ENCODE measurements at places on chromosomes 12 and 14.

DNA sequence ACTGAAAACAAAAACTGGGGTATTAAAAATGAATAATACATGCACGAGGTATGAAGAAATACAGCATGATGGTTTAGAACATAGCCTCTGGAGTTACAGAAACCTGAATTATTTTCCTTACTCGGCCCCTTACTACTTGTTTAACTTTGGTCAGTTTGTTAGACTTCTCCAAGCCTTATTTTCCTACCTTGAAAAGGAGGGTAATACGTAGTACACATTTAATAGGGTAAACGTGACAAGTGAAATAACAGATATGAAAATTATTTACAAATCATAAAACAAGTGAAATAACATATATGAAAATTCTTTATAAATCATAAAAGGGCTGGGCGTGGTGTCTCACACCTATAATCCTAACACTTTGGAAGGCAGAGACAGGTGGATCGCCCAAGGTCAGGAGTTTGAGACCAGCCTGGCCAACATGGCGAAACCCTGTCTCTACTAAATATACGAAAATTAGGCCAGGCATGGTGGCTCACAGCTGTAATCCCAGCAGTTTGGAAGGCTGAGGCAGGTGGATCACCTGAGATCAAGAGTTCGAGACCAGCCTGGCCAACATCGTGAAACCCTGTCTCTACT is 11.4 kb upstream of the PKP2 start:
- H3K27me3 ChIP-seq = no peaks in the 10 kb centered on the region
- H3K4me3 ChIP-seq = no peak overlapping the region
- H3K36me3 ChIP-seq = no peaks in the 10 kb centered on the region

- no peak for DNase-seq
- no peaks in the 10 kb centered on the region for H3K36me3 ChIP-seq
- no peaks in the 10 kb centered on the region for H3K4me1 ChIP-seq
- no peaks in the 10 kb centered on the region for H3K27me3 ChIP-seq
- no peak overlapping the region for H3K27ac ChIP-seq
- H3K4me3 ChIP-seq = no peak overlapping the region
Measured at GRCh38 chr14:22271838-22272799, 316.9 kb downstream of the DAD1 start.

- no peak overlapping the region for H3K4me3 ChIP-seq
- H3K4me1 ChIP-seq = no peaks in the 10 kb centered on the region
- H3K27me3 ChIP-seq = no peaks in the 10 kb centered on the region
- no peak overlapping the region for H3K27ac ChIP-seq
Measured at GRCh38 chr12:53419756-53420155, 3.9 kb upstream of the AMHR2 start.

GRCh38 chr14:33569821-33570687 is 380.8 kb downstream of the EGLN3 start:
- 0 out of 2 replicates have a peak, but pooled peaks cover 3% of the 10 kb centered on the region for H3K4me1 ChIP-seq
- no peaks in the 10 kb centered on the region for H3K36me3 ChIP-seq
- H3K27ac ChIP-seq = no peak overlapping the region
- H3K4me3 ChIP-seq = no peak overlapping the region

- H3K36me3 ChIP-seq = no peaks in the 10 kb centered on the region
- H3K4me3 ChIP-seq = no peak overlapping the region
- no peaks in the 10 kb centered on the region for H3K27me3 ChIP-seq
Measured at GRCh38 chr12:62689042-62689839, 222.6 kb downstream of the MON2 start.

DNA sequence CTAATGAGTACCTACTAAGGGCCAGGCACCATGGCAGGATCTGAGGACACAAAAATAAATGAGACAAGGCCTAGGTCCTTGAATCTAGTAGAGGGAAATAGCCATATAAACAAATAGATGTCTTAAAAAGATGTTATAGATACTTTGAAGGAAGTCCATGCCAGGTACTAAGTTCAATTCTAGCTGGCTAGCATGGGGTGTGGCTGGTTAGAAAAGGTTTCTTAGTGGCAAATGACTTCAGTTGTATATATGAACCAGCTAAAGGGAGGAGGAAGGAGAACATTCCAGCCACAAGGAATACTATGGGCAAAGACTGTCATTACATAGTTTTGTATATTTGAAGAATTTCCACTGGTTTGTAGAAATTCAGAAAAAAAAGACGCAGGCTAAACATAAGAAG is 133.6 kb upstream of the BMP4 start:
- no peak overlapping the region for H3K27ac ChIP-seq
- H3K4me1 ChIP-seq = no peaks in the 10 kb centered on the region
- no peaks in the 10 kb centered on the region for H3K36me3 ChIP-seq
- DNase-seq = no peak

DNA sequence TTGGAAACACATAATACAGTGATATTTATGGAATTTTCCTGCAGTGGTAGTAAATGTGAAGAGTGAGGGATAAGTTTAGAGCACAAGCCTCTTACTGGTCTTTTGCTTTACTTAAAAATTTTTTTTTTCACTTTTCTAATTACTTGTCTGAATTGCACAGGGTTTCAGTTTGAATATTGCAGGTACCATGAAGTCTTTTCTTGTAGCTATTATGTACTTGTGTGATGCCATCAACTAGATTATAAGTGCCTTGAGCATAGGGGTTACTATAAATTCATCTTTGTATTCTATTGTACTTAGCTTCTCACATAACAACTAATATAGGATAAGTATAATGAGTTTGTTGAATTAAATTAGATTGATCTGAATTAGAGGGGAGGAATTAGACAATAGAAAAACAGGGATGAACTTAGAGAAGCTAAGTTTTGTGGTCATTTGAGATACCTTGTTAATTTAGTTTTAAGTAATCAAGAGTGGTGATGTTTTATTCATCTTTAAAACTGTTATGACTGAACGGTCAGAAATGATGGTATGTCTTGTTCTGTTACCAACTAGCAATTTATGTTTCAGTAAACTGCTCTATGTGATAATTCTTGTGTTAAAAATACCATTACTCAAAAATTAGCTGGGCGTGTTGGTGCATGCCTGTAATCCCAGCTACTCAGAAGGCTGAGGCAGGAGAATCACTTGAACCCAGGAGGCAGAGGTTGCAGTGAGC is 42.1 kb downstream of the CCDC91 start:
- DNase-seq = no peak
- no peaks in the 10 kb centered on the region for H3K4me1 ChIP-seq
- H3K36me3 ChIP-seq = no peaks in the 10 kb centered on the region
- no peak overlapping the region for H3K4me3 ChIP-seq
- H3K27me3 ChIP-seq = no peaks in the 10 kb centered on the region

GRCh38 chr14:77562681-77563080 is 53.8 kb downstream of the SPTLC2 start:
- H3K4me1 ChIP-seq = no peaks in the 10 kb centered on the region
- no peak overlapping the region for H3K27ac ChIP-seq
- no peak overlapping the region for H3K4me3 ChIP-seq
- no peaks in the 10 kb centered on the region for H3K36me3 ChIP-seq

DNA sequence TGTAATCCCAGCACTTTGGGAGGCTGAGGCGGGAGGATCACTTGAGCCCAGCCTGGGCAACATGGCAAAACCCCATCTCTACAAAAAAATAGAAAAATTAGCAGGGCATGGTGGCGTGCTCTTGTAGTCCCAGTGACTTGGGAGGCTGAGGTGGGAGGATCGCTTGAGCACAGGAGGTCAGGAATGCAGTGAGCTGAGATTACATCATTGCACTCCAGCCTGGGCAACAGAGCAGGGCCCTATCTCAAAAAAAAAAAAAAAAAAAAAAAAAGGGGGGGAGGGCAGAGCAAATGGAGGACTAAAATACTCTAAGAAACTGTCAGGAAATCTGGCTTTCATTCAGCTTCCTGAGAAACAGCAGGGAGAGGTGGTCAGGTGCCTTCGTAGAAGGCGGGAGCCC is 31.7 kb upstream of the TSPAN9 start:
- no peak overlapping the region for H3K4me3 ChIP-seq
- no peak for DNase-seq
- H3K36me3 ChIP-seq = no peaks in the 10 kb centered on the region
- no peak overlapping the region for H3K27ac ChIP-seq

GRCh38 chr12:8780389-8780788 is 42.0 kb upstream of the A2ML1 start:
- H3K36me3 ChIP-seq = peaks cover 5% of the 10 kb centered on the region
- H3K27ac ChIP-seq = no peak overlapping the region
- H3K4me1 ChIP-seq = no peaks in the 10 kb centered on the region
- DNase-seq = no peak

GRCh38 chr14:32897698-32898064 is 41.0 kb upstream of the NPAS3 start:
- H3K27ac ChIP-seq = no peak overlapping the region
- no peak for DNase-seq
- H3K4me3 ChIP-seq = no peak overlapping the region
- H3K4me1 ChIP-seq = no peaks in the 10 kb centered on the region
- H3K27me3 ChIP-seq = no peaks in the 10 kb centered on the region
- H3K36me3 ChIP-seq = no peaks in the 10 kb centered on the region

GRCh38 chr14:51613416-51613815 is 38.3 kb upstream of the FRMD6 start:
- no peak overlapping the region for H3K4me3 ChIP-seq
- H3K36me3 ChIP-seq = no peaks in the 10 kb centered on the region
- no peak overlapping the region for H3K27ac ChIP-seq
- no peaks in the 10 kb centered on the region for H3K4me1 ChIP-seq
- DNase-seq = no peak

GRCh38 chr14:68819260-68819691 is 26.4 kb upstream of the ZFP36L1 start:
- H3K4me3 ChIP-seq = no peak overlapping the region
- no peaks in the 10 kb centered on the region for H3K36me3 ChIP-seq
- DNase-seq = peak; percentile 73

DNA sequence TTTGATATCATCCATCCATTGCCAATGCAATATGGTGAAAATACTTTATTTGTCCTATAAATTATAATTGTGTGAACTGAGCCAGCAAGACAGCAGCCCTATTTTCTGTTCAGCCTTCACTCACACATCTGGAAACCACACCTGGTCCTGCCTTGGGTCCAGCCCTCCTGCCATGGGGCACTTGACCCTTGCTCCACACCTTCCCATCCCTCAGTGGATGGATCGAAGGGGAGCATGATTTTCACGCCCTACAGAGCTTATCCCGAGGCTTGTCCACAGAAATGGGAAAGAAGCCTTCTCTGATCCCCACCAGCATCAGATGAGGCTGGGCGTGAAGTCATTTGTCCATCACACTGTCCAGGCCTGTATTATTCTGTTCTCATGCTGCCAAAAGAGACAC is 10.1 kb downstream of the TMEM132D start:
- H3K4me3 ChIP-seq = no peak overlapping the region
- DNase-seq = peak; percentile 2
- no peaks in the 10 kb centered on the region for H3K27me3 ChIP-seq

DNA sequence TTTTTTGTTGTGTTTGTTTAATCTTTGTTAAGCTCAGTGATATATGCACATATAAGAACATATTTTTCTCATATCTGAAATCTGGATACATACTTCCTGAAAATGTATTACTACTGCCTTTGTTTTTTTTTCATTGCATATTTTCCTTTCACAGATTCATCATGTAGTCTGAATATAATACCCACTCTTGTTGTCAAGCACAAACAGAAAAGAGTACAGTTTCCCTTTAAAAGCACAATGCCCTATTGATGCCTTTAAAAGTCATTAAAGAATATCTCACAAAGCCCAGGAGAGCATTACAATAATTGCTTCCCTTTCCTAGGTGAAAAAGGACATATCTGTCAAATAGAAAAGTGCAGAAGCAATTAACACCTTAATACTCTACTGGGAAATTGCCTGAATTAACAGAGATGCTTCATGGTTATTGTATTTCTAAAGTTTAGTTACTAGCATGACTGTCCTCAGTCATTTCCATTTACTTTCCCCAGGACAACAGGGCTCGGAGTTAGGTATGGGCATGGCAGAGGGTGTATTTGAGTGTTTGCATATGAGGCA is 107.4 kb downstream of the GRIP1 start:
- no peak for DNase-seq
- H3K27me3 ChIP-seq = no peaks in the 10 kb centered on the region
- H3K27ac ChIP-seq = no peak overlapping the region
- H3K4me3 ChIP-seq = no peak overlapping the region
- no peaks in the 10 kb centered on the region for H3K4me1 ChIP-seq

DNA sequence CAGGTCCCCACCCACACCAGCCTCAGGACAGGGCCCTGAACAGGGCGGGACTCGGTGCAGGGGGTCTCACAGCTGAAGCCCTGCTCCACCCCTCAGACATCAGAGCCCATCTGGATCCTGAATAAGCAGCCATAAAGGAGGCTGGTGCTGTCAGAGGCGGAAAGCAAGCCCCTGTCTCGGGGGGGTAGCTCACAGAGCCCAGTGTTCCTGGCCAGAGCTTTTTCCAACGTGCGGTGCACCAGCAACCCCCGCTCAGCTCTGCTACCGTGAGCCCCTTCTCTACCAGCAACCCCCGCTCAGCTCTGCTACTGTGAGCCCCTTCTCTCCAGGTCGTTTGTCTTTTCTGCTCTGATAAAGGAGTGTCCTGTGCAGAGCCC is 136.5 kb upstream of the SFSWAP start:
- no peaks in the 10 kb centered on the region for H3K36me3 ChIP-seq
- H3K4me1 ChIP-seq = peaks cover 2% of the 10 kb centered on the region
- no peak overlapping the region for H3K27ac ChIP-seq
- H3K27me3 ChIP-seq = no peaks in the 10 kb centered on the region

- H3K27me3 ChIP-seq = no peaks in the 10 kb centered on the region
- no peak overlapping the region for H3K4me3 ChIP-seq
- no peak for DNase-seq
- H3K4me1 ChIP-seq = no peaks in the 10 kb centered on the region
- no peaks in the 10 kb centered on the region for H3K36me3 ChIP-seq
Measured at GRCh38 chr12:47052274-47052673, 27.1 kb upstream of the PCED1B start.

DNA sequence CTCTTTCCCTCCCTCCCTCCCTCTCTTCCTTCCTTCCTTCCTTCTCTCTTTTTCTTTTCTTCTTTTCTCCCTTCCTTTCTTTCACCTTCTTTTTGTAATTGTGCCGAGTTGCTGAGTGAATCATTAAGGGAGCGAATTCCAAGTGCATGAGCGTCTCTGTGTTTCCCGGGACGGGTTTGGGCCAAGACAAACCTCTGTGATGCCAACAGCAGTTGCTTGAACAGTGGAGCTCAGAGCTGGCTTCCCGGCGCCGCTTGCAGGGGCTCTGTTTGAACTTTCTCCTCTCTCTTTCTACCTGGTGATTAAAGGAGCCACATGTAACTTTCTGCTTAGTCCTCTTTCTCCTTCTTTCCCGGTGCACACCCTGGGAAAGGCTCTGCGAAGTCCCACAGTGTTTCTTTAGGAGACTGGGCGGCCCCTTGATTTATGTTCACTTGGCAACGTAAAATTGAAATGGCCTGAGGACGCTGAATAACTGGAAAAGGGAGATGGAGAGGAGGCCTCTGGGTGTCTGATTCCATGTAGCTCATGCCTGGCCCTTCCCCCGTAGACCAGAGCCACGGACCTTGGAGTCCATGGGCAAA is 33.7 kb upstream of the MAP1LC3B2 start:
- no peaks in the 10 kb centered on the region for H3K36me3 ChIP-seq
- 0 out of 2 replicates have a peak, but pooled peaks cover 3% of the 10 kb centered on the region for H3K27me3 ChIP-seq
- peak overlapping the region; percentile 36 for H3K4me3 ChIP-seq
- peaks cover 2% of the 10 kb centered on the region for H3K4me1 ChIP-seq

Measured in H1 (cell line).